ENCODE measurements at places on chromosomes 2 and 18.

GRCh38 chr2:181183878-181184542 is 203.6 kb downstream of the UBE2E3 start:
- no peak for DNase-seq

DNA sequence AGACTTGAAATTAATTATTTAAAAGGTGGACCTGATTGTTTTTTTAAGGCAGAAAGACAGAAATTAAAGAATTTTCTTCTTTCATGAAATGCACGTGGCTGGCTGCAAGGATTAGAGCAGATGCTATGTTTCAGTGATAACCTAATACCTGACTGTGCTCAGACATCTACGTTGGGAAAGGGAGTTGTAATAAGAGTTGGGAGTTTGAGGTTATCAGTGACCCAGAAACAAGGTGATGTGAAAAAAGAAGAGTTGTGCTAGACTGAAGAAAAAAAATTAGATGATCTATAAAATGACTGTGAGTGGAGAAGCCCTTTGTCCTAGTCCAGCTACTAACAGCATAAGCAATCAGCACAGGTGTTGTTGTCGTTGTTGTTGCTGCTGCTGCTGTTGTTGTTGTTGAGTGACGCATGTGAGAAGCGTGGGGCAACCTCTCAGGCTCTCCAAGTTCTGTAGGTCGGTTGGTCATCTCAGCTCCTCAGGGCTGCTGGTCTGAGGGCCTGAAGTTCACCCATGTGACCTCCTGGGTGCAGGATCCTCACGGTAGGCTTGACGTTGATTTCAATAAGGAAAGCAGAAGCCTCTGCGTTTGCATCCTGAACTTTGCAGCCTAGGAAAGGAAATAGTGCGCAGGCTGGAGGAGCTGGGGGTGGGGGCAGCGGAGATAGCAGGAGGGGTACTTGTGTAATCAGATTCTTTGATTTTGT is 7.6 kb downstream of the POU3F3 start:
- DNase-seq: peak; percentile 54

DNA sequence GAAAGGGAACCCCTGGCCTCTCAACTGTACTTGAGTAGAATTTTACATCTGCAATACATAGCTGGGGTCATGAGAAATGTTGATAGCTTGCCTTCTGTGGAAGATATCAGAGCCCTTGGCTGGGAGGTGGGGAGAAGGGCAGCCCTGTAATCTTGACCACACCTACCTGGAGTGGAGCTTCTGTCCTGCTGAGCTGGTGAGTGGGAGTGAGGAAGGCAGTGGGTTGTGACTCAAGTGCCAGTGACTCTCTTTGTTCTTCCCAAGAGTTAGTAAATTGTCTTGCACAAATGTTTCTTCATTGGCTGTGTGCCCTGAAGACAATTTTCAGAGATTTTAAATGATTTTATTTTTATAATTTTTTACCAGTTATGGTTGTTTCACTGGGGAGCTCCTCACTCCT is 277.3 kb downstream of the MBD5 start:
- DNase-seq: no peak

- no peak for DNase-seq
These were observed 182.7 kb downstream of the MC4R start for GRCh38 chr18:60189856-60190255.

DNA sequence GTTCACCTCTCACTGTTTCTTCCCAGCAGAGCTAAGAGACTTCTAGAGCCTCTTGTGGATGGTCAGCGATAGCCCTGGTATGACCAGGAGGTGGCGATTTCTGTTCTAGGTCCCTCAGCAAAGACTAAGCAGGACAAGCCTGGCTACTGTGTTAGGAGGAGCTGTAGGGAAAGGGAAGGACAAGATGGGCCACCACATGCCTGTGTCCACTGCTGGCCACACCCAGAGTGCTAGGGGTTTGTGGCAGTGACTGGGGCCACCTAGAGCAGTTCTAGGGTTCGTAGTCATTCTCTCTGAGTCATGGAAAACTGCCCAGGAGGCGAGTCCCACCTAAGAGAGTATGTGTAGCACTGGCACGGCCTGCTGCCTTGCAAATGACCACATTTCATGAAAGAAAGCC is 179.4 kb downstream of the ALPK2 start:
- no peak for DNase-seq

- DNase-seq: no peak
These were observed 73.5 kb downstream of the MTCL1 start for GRCh38 chr18:8778824-8779223.

GRCh38 chr18:3667255-3668137 is 217.5 kb downstream of the TGIF1 start:
- no peak for DNase-seq

DNA sequence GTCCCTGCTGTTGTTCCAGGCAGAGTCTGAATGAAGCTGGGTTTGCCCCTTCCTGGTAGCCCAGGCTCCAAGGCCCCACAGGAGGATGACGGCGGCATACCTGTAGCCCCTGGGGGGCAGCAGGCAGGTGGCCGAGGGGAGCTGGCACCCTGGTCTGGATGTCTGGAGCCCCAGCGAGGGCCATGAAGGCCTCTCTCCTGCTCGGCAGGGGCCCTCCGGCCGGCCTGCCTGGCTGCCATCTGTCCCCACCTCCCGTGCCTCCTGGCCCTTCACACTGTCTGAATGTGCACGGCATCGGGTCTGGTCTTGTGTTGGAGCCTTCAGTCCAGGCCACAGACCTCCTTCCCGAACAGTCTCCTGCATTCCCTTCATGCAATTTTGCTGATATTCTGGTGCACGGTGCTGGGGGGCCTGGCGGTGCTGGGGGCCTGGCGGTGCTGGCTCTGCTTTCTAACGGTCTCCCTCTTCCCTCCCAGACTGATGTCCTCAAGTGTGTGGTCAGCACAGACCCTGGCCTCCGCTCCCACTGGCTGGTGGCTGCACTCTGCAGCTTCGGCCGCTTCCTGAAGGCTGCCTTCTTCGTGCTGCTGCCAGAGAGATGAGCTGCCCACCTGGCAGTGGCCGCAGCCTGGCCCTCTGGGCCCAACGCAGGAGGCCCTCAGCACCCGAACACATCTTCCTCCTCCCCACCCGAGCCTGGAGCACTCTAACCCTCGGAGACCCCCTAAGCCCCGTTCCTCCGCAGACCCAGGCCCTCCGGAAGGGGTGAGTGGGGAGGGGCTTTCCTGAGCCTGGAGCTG is 13.5 kb downstream of the BOK start:
- no peak for DNase-seq

DNA sequence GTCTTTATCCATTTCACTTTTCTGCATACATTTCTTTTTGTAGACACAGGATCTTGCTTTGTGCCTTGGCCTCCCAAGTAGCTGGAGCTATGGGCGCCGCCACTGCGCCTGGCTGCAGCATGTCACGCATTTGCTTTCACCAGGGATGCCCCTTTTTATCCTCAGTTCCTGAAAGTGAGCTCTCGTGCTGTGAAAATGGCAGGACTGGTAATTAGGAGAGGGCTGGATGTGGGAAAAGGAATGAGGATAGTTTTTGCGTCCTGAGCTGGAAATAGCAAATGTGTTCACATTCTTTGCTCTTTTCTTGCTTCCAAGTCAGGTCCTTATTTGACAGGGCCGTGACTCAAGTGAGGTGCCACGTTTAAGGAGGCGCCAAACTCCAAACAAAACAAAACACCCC is 104.6 kb downstream of the LDLRAD4 start:
- DNase-seq: no peak

GRCh38 chr18:35409911-35410310 is 32.8 kb upstream of the ZNF396 start:
- peak; percentile 54 for DNase-seq
